EL (cell line): ENCODE measurements at places on chromosomes 3 and 15.

- DNase-seq, result no peak
Measured at GRCh38 chr3:32155117-32155516, 48.7 kb downstream of the GPD1L start.

DNA sequence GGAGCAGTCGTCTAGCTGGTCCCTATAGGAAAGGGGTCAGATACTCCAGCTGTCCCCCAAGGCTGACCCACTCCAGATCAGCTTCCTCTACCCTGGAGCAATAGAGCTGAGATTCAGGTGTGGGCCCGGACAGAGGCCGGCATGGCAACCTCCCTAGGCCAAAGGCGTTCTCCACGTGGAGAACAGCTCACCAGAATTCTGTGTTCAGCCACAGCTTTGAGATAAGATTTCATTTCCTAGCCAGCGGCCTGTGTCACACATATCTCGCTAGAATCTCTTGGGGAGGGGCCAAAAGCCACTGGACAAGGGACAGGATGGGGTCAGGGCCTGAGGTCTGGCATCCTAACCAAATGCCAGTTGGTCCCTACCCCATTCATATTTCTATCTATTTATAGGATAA, 20.1 kb downstream of the SRGAP3 start:
- DNase-seq, result no peak

DNA sequence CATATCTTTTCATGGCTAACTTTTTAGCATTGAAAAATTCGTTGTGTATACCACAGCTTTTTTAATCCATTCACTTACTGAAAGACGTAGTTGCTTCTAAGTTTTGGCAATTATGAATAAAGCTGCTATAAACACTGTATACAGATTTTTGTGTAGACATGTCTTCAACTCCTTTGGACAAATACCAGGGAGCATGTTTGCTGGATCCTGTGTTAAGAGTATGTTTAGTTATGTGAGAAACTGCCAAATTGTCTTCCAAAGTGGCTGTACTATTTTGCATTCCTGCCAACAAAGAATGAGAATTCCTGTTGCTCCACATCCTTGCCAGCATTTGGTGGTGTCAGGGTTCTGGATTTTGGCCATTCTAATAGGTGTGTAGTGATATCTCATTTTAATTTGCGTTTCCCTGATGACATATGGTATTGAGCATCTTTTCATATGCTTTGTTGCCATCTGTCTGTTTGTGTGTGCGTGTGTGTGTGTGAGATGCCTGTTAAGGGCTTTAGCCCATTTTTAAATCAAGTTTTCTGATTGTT, 87.5 kb downstream of the TNFAIP8L3 start:
- DNase-seq, result no peak

- no peak for DNase-seq
Measured at GRCh38 chr3:177754508-177754921, 557.2 kb upstream of the TBL1XR1 start.

DNA sequence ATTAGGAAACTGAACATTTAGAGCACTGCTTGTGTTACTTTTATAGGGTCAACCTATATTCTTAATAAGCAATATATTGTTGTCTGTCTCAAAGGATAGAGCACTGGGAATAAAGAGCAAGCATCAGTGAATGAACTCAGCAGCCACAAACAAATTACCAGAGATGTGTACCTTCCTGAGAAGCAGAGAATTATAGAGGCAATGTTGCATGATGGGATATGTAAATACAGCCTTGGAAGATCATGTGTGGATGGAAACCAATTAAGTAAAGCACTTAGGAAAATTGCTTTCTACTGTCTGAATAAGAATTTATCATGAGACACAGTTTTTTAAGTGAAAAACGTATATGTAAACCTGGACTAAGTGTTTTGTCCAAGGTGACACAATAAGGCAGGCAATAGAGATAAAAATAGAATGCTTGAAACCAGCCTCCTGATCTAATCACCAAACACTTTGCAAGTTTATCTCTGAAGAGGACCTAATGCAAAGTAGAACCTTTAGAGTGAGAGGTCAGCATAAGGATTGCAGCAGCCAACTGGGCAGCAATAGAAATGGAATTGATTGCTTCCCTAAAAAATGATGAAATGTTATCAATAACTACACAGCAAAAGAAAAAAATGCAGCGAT, 848.0 kb downstream of the TUSC7 start:
- DNase-seq, result no peak

DNA sequence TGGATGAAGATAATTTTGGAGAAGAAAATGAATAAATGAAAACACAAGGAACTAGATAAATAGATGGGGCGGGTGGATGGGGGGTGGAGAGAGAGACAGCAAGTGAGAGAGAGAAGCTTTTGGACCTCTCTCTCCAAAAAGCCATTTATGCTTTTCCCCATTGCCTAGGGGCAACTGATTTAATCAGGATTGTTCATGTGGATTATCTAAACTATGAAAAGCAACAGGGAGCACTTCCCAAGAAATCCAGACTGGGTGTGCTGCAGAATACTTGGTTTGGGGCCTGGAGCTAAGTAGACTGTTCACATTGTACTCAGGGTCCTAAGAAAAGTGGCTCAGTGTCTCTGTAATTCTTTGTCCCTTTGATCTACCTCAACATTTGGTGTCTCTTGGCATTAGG, 367.0 kb downstream of the TIGIT start:
- DNase-seq, result peak; percentile 14

GRCh38 chr15:28936081-28936480, 50.3 kb downstream of the APBA2 start:
- DNase-seq, result no peak

- no peak for DNase-seq
Measured at GRCh38 chr3:36926292-36926897, 18.5 kb downstream of the TRANK1 start.

DNA sequence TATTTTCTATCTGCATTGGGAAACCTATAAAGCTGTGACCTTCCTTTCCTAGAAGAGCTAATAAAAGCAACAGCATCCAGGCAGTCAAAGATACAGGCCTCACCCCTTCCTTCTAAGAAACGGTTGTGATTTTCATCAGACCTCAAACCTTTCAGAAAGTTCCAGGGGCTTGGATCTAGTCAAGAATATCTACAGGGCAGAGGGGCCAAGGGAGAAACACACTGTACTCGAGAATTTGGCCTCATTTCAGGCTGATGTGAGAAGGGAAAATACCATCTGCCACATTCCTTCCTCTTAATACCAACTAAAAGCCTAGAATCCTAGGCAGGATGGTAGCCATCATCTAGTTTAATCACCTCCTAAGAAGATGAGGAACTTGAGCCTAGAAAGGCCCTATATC, 24.5 kb upstream of the BCL6 start:
- no peak for DNase-seq

DNA sequence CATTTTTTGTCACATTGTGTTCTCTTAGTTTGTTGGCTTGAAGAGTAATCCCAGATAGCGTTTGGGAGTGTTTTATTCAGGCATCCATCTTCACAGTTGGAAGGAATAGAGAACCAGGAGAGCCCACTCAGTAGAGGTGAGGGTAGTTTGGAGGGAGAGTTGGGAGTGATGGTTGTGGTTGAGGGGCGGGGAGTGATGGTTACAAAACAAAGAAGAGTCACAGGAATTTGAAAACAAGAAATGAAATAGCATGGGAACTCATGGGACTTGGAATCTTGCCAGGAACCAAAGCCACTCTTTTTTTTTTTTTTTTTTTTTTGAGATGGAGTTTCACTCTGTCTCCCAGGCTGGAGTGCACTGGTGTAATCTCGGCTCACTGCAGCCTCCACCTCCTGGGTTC, 36.3 kb downstream of the DUT start:
- DNase-seq, result no peak

DNA sequence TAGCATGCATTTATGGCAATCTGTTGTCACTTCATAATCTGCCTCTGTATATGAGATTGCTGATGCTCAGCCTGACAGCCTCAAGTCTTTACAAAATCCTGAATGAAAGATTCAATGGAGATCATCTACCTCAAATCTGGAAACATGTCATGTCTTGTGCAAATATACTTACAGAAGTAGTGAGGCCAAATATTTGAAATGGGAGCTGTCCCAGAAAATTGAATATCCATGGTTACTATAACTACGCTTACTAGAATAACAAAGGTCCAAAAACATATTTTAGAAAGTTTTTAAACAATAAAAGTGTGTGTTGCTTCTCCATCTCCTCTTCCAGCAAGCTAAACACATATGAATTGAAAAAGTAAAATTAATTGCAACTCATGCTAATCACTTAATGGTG, 133.2 kb upstream of the DPH6 start:
- DNase-seq, result no peak

- no peak for DNase-seq
Measured at GRCh38 chr3:131329774-131330173, 51.8 kb upstream of the NUDT16 start.

DNA sequence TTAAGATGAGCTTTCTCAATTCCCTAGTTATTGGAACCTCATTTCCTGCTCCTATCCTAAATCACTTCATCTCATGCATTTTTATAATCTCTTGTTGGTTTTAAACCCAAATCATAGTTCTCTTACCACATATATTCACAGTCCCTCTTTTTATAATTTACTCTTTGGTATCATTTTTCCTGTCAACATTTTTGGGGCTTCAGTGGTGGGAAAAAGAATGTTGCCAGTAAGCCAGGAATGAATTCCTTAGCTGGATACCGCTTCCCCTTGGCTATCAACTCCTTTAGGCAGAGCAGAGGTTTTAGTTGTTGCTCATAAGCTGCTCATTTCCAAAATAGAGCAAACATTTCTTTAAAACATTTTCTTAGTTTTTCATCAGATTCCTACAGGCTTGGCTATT, 112.3 kb downstream of the GALK2 start:
- peak; percentile 76 for DNase-seq

DNA sequence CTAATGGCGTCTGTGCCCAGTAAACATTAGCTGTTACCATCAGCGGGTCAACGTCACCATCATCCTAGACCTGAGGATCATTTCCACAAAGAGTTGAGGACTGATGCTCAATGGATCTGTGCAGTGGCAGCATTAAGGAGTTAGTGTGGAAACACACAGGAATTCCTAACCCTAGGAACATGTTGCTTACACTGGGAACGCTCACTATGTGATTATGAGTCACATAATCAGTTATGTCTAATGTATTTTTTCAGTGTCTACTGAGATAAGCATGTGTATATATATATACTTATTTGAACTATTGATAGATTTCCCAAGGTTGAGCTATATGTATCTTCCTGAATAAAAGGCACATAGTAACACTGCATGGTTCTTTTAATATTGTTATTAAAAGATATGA, 19.0 kb downstream of the ARNT2 start:
- peak; percentile 28 for DNase-seq

- DNase-seq, result no peak
Measured at GRCh38 chr15:70463453-70463834, 299.9 kb downstream of the UACA start.

DNA sequence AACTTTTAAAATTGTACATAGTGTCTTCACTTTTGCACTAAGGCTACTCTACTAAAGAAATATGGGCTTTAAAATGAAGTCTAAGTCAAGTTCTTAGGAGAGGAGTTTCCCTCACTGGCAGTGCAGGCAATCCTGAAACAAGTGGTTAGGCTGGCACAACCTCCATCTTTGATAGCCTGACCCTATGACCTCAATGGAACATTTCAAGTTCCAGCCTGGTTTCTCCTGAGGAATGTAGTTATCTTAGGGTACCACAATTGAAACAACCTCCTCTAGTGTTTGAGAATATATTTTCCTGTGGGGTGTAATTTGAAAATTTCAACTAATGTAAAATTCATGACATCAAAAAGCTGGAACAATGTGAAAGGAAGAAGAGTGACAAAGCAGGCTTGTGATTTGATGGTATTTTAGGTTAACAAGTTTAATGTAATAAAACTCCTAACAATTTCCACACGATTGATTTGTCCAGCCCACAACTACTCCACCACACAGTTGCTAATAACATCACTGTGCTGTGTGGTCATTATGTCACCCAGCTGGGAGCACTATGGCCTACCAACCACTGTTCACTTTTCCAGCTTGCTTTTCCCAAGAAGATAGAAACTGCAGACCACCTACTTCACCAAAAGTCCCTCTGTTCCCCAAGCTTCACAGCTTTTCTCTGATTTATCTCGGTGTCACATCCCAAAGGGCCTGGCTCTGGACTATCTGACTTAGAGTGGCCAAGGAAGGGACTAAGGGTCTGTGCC, 1.8 kb downstream of the WWTR1 start:
- DNase-seq, result peak; percentile 41

DNA sequence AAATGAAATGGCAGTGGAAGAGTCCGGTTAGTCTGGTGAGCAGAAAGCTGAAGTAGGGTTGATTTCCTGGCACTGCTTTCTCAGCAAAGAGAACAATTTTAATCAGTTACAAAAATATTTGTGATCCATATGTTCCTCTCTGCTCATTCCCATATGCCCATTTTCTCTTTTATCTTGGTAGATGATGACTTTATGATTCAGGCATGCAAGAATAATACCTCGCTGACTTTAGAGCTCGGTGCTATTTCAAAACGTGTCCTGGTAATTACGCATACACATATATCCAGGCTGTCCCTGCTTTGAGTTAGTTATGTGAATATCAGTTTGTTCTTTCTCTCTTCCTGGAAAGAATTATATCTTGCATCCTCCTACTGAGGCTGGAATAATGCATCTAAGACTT, 38.5 kb downstream of the ARPP21 start:
- DNase-seq, result no peak

DNA sequence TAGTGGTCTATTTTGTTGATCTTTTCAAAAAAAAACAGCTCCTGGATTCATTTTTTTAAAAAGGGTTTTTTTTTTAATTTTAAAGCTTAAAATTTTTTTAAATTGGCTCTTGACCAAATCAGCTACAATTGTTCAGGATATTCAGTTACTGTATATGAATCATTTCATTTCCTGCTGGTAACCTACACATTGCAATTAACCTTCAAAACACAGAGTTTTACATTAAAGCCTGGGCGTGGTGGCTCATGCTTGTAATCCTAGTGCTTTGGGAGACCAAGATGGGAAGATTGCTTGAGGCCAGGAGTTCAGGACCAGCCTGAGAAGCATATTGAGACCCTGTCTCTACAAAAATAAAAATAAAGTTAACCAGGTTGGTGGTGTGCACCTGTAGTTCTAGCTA, 163.4 kb downstream of the ALDH1A2 start:
- DNase-seq, result no peak
